ENCODE measurements at places on chromosomes 1 and 21.

DNA sequence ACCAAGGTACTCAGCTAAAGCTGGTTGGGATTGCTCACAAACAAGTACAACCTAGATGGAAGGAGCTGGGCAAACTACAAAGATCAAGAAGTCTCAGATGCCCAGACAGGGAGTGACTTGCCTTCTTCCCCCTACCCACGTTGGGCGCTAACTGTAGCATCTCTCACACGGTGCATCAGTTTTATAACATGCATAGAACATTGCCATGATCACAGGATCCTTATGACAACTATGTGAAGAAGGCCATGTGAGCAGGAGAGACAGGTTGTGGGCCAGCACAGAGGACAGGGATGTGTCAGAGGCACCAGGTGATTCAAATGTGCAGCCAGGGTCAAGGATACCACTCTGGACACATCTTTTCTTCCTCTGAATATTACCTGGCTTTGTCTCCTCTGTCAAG is 28.3 kb upstream of the CYP4B1 start:
- DNase-seq: no peak

GRCh38 chr1:31216016-31216415 is 23.7 kb downstream of the NKAIN1 start:
- DNase-seq: no peak

- no peak for DNase-seq
These were observed 660.1 kb upstream of the CAMK1G start for GRCh38 chr1:208923456-208923855.

DNA sequence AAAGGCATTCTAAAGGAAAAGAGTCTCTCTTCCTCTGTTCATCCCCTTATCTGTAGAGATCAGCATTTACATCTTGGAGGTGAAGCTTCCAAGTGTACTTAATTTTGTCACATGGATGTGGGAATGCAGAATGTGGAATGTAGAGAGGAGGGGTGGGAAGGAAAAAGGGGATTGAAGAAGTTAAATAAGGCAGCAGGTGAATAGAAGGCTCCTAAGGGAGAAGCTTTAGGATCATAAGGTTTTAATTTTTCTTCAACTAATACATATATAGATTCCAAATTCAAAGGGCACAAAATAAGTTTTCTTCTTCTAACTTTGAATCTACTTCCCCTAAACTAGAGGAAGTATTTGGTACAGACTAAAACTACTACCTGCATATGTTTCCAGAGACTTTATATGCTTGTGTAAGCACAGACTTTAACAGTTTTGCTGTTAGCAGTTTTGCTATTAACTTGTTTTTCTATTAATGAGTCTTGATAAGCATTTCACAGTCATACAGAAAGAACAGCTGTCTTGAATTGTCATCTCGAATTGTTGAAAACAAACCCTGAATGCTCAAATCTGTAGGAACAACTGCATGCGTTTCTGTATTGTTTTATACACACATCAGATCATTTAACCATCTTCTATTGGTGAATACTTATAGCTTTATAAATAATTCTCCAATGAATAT is 12.7 kb downstream of the TENT5C start:
- no peak for DNase-seq

DNA sequence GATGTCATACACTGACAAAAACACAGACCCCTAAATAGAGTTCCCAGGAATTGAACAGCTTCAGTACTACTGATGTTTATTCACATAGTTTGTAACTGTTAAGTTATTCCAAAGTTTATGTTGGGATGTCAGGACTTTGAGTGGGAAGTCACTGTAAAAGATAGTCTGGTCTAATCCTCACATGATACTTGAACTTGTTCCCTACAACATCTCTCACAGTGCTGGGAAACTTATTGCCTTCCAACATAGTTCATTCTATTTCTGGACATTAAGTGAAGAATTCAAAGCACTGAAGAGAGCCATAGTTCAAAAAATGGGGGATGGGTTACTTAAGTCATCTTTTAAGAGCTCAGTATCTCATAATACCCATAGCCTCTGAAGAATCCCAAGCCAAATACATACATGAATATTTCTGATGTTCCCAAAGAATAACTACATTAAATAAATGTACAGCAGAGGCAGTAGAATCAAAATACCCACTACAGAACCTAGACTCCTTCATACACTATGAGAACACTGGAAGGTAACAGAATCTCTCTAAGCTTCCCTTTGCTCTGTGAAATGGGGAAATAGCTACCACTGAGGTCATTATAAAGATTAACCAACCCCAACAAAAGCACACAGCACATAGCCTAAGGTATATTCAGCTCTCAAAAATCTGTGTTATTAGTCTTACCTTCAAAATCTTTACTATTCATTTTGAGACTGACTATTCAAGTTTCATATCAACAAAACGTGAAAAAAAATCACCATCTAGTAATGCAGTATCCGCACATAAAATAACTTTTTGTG is 81.4 kb downstream of the ESRRG start:
- no peak for DNase-seq

DNA sequence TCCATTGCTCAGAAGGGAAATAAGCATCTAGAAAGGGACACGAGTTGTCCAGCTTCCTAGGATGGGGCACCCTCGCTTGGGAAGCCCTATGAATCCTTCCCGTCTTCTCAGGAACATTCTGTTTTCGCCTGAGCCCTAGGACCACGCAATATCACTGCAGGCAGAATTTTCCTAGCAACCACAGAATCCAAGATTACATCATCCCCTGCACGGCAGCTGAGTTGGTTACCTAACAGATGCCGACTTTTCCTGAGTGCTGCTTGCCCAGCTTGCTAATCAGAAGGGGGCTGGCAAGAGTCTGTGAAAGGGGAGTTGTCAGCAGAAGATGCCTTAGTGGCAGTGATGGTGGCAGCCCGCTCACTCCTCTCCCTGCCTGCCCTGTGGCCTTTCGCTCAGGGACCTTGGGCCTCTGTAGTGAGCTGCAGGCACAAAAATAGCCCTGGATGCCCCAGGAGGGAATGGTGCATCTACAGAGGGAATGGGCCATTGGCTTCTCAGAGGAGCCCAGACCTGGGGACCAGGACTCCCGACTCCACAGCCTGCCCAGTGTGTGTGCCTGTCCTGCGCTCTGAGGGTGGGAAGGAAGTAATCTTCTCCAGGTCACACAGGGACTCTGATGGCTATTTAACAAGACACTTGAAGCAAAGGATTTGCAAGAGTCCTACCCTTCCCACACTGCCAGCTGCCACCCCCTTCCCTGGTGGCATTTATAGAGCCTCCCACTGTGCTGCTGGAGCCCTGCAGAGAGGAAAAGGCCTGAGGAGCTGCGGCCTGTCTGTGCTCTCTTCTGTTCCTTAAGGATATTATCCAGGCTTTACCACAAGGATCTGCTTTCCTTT is 28.9 kb upstream of the CLSTN1 start:
- no peak for DNase-seq

GRCh38 chr1:225735252-225736149 is 42.1 kb upstream of the SRP9 start:
- DNase-seq: no peak

DNA sequence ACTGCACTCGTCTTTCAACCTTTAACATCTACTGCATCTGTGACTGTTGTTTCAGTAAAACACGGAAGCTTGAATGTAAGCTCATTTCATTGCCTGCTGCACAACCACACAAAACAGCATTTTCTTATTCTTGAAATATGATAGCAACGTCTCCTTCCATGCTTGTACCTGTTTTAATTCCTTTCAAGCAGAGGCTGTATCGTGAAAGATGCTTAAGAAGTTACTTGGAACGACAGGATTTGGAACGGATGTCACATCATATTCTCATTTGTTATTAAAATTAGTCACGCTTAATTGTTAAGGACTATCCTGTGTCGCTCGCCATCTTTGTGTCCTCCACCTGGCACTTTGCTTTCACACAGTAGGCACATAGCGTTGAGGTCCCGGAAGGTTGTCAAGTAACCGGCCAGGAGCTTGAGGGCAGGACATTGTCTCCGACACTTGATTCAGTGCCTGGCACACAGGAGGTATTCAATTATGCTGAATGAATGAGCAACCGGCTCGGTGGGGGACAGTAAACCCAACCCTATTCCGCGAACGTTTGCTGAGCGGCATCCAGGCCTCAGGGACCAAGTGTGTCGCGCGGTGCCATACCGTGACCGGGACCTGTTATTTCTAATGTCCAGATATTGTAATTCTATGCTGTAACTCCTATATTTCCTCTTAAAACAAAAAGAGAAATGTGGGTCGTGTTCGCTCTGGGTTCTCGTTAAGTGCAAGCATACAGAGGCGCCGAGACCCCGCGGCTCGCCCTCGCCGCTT is 499 bp upstream of the SH3GLB1 start:
- no peak for DNase-seq

DNA sequence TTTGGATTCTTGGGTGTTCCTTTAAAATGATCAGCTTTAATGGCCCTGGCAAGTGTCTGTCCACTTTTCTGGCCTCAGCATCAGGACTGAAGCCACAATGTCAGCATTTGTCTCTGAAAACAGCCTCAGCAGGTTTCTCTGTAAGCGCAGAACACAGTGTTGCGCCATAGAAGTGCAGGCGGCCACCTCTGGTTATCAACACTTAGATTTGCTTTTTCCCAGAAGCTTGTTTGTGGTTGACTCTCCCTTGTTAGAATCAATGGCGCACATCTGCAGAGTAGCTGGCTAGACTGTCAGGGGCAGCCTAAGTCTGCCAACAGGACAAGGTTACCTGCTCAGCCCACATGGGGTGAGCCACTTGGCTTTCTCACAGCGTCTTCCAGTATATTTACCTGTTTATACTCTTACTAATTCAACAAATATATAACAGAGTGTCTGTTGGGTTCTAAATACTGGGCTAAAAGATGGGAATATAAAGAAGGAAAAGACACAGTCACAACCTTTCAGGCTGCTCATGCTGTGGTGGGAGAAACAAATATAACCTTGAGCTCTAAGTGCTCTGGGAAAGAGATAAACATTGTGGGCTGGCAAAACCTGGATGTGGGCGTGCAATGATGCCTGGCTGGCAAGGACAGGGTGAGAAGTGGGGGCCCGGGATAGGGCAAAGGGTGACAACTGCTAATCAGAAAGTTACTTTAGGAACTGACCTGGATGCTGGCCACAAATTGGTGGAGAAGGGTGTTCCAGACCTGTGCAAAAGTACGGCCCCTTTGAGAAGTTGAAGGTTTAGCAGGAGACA is 149.3 kb upstream of the KIAA0040 start:
- DNase-seq: no peak

GRCh38 chr1:78340006-78340405 is 150.8 kb upstream of the PTGFR start:
- DNase-seq: no peak

DNA sequence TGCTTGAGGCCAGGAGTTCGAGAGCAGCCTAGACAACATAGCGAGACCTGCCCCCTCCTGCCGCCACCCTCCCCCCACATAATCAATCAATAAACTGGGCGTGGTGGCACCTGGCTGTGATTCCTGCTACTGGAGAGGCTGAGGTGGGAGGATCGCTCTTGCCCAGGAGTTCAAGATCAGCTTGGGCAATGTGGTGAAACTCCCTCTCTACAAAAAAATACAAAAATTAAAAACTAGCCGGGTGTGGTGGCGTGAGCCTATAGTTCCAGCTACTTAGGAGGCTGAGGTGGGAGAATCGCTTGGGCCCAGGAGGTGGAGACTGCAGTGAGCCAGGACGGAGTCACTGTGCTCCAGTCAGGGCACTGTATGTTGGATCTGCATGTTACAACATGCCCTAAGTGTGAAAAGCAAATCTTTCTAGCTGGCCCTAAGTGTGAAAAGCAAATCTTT is 7.0 kb upstream of the MDM4 start:
- DNase-seq: no peak

DNA sequence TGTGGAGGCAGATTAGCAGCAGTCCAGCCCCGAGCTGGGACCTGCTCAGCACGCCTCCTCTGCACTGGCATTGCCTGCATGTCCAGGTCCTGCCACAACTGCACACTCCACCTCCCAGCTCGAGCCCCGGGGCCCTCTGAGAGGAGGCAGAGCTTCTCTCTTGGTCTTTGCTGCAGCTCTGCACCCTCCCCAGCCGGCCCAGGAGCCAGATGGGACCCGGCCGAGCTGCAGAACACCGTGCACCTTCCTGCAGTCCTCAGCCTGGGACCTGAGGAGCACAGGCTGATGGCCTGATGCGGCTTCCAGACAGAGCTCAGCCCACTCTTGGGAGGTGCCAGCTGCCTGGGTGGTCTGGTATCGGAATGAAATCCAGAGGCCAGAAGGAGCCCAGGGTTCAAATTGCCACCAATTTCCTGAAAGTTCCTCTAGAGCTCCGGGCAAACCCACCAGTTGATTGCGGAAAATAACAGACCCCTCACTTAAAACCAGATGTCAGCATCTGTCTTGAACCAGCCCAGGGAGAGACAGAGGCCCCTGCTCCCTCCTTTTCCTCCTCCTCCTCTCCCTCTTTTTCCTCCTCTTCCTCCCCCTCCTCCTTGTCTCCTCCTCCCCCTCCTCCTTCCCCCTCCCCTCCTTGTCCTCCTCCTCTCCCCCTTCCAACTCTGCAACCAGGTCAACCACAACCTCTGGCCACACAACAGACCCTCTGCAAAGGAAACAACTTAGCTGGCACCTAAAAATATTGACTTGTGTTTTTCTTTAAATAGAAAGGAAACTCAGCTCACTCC is 10.6 kb upstream of the SPSB1 start:
- no peak for DNase-seq

DNA sequence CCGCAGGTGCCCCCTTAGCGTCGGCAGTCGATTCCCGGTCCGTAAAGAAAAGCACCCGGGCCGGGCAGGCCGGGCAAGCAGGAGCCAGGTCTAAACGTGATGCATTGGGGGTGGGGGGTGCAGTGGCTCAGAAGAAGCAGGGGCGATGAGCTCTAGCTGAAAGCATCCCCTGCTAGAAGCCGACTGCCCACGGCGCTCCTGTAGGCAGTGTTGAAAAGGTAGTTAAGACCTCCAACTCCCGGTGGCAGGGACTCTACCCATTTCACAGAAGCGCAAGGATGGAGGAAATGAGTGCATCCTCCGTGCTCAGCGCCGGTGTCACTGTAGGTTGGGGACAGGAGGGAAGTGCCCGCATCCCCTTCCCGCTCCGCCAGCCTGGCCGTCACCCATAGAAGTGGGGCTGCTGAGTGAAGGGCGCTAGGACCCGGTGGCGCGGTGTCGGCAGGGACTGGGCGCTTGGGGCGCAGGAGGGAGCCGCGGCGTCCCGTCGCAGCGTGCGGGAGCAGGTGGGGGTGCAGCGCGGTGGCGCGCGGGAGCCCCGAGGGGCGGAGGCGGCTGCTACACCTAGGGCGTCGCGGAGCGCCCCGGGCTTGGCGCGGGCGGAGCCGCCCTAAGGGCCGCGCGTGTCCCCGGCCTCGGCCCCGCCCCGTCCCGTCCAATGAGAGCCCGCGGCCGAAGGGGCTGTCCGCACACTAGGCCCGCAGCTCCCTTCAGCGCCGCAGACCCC is at the start of gene WNT2B:
TSS of gene WNT2B (plus strand) at position 688 of the 727 bp plus-strand sequence. CDS start 298 bp downstream, outside the sequence.
- peak; percentile 40 for DNase-seq

DNA sequence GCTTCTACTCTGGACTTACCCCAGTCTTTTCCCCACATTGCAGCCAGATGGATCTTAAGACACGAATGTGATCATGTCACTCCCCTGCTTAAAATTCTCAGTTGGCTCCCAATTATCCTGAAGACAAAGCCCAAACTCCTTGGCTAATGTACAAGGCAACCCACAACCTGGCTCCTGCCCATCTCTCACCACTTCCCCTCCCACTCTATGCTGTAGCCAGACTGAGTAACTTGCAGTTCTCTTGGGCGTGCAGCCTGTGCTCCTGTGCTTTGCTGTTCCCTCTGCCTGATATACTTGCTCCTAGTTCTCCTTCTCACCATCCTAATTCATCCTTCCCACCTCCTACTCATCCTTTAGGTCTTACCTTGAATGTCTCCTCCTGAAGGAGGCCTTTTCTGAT is 56.2 kb downstream of the LGR6 start:
- DNase-seq: peak; percentile 34
